ENCODE measurements at places on chromosomes 2 and 18.

DNA sequence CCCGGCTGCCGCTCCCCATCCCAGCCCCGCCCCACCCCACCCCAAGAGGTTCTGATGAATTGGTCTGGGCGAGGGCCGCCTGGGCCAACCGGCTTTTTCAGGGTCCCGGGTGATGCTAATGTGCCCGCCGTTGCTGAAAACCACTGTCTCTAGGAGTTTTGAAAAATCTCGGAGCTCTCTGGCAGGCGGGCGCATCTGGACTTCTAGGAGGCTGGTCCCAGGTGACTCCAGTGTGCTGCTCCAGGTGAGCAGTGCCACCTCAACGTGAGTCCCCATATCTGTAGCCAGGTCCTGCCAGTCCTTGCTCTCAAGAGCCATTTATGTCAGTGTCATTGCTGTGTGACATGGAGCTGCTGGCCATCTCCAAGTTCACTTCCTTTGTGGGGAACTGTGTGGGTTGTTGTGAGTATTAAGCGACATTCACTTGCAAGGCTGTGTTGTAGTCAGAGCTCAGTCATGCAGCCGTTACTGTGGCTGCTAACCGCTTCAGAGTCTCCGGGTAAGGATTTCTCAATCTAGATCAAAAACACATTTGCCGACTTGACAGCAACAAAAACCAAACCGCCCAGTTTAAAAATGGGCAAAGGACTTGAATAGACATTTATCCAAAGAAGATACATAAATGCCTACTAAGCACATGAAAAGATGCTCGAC is at the start of gene RFX8:
RFX8 (minus strand) TSS at position 382 of the 654 bp plus-strand sequence. CDS start 8,264 bp downstream, outside the sequence.
- no peak for DNase-seq

DNA sequence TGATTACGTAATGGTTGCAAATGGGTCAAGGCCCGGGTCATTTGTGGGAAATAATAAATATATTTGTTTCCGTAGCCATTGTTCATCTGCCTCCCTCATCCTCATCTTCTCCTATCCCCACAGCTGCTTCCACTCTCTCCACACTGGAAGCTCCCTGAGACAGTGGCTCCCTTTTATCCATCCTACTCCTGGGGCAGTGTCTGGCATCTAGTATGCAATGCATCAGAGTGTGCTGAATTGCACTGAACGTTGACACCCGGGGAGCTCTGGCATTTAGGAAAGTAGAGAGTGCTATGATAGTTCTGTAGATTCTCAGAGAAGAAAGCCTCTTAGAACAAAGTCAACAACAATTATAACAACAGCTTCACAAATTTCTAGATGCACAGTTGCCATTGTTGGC is 45.5 kb upstream of the NAB1 start:
- DNase-seq = no peak

GRCh38 chr2:235234736-235235135 is 259.1 kb upstream of the AGAP1 start:
- DNase-seq = no peak

GRCh38 chr2:201642579-201643215 is 606 bp downstream of the TMEM237 start:
- DNase-seq = peak; percentile 85

DNA sequence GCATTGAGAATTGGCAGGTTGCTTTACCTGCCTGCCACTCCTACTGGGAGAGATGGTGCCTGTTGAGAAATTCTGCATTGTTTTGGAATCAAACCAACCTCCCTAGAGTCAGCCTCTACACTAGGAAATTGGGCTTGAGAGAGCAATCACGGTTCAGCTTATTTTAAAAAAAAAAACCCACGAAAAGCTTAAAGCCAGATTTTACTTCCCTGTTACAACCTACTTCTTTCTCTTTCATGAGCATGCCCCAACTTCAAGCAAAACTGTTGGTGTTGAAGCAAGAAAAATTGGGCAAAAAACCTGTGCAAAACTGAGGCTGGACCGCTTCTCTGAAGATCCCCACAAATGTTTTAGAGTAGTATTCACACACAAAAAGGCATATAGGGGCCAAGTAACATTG is 134.6 kb upstream of the ZEB2 start:
- no peak for DNase-seq
